ENCODE measurements at places on chromosomes 16 and 17.

DNA sequence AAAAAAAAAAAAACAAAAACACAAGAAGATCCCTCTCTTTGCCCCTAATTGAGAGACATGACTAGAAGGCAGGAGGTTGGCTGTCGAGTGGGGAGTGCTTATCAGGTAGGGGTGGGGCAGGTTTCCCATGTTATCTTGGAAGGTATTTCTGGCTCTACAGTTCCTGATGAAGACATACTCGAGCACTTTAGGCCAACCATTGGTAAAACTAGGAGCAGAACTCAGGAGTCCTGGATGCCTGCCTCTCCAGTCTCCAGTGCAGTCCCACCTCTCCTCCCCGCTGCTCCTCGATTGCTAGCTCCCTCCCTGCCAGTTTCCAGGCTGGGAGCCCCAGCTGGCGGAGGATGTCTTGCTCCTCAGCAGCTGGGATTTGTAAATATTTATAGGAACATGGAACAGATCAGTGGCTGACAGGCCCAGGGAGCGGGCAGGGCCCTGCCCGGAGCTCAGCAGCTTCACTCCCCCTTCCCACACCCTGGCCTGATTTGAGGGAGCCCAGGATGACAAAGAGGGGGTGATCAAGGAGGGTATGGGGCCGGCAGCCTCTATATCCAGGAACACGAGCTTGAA lies 11.4 kb upstream of the C1QL1 start:
- DNase-seq = no peak

DNA sequence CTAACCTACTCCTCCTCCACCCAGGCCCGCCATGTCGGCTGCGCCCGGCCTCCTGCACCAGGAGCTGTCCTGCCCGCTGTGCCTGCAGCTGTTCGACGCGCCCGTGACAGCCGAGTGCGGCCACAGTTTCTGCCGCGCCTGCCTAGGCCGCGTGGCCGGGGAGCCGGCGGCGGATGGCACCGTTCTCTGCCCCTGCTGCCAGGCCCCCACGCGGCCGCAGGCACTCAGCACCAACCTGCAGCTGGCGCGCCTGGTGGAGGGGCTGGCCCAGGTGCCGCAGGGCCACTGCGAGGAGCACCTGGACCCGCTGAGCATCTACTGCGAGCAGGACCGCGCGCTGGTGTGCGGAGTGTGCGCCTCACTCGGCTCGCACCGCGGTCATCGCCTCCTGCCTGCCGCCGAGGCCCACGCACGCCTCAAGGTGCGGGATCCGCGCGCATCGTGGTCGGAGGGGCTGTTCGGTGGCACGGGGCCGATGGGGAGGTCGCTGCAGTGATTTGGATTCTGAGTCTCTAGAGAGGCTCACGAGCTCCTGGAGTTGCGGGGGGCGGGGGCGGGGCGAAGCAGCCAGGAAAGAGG lies 878 bp downstream of the TRIM72 start:
- DNase-seq = no peak

GRCh38 chr16:53771655-53772497 lies 67.9 kb downstream of the FTO start:
- DNase-seq = no peak

DNA sequence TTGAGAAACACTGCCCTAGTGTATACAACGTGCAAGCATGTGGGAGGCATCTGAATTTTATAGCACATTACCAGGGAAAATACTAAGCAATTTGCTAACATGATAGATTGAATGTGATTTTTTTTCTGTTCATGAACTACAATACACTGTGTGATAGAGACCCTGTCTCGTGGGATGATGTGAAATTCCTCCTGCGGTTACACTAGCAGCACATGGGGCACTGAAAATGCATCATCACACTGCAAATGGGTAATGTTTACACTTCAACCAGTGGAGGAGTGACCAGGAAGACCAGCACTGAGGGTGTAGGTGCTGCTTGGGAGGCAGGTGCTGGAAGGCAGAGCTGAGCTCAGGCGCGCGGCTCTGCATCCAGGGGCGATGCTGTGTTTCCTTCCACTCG lies 28.8 kb downstream of the ORC6 start:
- DNase-seq = no peak

- DNase-seq = no peak
These were observed 14.7 kb downstream of the C17orf67 start for GRCh38 chr17:56819030-56819429.

DNA sequence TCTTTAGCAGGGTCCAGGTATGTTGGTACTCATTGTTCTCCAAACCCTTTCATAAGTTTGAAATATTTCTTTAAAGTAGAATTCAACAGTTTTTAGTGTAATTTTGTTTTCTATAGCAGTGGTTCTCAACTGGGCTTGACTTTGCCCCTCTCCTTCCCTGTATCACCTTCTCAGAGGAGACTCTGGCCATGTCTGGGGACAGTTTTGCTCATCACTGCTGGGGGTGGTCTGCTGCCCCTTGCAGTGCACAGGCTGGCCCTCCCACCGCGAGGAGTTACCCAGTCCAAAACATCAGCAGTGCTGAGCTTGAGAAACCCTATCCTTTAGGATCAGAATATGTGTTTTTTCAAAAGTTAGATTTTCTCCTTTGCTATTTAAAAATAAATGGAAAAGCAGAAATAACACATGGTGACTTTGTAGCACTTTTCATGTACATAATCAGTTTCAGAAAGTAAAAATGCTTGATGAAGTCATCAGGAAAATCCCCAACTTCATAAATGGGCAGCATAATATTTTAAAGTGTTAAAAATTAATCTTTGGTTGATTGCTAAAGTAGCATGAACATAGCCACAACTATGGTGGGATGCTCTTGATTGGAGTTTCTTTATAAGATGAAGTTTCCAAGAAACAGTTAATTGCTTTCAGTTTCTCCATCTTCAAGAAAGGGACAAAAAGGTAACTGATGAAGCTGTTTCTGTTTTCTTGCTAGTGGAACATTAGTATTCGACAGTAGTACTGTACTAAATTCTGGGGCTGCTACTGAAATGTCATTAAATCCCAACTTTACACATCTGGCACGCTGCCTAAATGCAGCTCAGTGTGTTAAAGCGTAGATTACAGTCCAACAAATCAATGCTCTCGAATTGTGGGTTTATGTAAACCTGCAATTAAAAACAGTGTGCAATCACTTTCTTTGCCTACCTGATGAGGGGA lies 70.3 kb downstream of the NETO2 start:
- DNase-seq = no peak

DNA sequence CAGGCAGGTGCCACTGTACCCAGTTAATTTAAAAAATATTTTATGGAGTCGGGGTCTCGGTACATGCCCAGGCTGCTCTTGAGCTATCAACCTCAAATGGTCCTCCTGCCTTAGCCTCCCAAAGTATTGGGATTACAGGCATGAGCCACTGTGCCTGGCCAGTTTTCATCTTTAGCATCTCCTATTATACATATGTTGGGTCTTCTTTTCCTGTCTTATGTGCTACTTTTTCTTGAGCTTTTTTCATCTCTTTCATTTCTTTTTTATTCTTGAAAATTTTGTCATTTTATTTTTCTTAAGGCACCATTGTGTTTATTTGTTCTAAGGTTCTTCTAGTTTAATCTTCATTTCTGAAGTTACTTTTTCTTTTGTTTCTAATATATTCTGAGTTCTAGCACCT lies 20.7 kb downstream of the BANP start:
- DNase-seq = no peak

DNA sequence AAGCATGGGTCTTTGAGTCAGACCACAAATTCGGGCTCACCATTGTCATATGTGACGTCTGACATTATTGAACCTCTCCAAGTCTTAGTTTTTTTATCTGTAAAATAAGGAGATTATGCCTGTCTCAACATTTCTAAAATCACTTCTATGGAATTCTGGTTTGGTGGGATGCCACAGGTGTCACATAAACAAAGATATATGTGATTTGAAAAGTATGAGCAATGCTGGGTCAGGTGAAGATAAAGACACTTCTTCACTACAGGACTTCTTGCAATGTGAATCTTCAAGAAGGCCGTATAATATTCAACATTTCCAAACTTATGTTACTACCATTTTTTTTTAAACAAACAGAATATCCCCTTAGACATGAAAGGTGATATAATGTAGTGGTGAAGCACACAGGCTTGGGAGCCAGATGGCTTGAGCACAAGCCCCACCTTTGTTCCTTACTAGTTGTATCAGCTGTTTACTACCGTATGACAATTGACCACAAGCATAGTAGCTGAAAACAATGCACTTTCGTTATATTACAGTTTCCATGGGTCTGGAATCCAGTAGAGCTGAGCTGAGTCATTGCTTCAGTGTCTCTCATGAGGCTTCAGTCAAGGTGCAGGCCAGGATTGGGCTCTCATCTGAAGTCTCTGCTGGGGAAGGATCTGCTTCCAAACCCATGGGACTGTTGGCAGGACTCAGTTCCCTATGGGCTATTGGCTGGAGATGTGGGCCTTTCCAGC lies 87.7 kb downstream of the UTP18 start:
- DNase-seq = no peak

- no peak for DNase-seq
These were observed 48.5 kb downstream of the IRF8 start for GRCh38 chr16:85947230-85948137.

DNA sequence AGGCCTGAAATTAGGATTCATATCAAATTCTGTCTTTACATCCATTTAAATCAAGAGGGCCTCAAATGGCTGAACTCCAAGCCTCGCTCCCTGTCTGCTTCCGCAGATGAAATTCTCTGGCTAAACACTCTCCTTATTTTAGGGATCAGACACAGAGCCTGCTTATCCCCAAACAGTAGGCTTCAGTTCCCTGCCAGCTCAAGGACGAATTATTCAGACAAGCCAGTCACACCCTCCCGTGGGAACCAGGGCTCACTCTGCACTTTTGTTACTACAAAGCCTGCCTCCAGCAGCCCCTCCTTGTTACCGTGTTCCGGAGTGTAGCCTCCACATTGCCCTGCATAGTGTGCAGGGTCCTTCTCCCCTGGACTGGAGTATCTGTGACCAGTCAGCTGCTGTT lies 46.6 kb upstream of the LCMT1 start:
- DNase-seq = no peak

GRCh38 chr16:3597676-3598075 lies 13.7 kb downstream of the SLX4 start:
- DNase-seq = no peak

DNA sequence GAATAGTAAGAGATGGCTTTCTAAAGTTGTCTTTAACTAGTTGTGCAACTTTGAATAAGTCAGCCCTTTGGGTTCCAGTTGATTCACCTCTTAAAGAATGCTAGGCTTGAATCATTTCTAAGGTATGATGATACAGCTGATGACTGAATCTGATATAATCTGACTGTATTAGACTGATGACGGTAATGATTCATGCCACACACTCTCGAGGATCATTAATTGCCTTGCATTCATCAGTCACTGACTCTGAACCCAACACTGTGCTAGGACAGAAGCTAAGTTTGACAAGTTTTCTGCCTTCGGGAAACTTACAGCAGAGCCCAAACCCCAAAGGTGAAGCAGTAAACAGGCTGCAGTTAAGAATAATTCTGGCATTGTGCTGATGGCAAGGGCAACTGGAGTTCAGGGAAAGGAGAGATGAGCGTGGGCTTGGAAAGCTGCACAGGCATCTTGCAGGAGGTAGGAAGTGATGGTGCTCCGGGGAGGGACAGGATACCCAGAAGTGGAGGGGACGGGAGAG lies 25.8 kb downstream of the ASIC2 start:
- no peak for DNase-seq

GRCh38 chr16:59688006-59688405 lies 953.9 kb upstream of the GOT2 start:
- no peak for DNase-seq

DNA sequence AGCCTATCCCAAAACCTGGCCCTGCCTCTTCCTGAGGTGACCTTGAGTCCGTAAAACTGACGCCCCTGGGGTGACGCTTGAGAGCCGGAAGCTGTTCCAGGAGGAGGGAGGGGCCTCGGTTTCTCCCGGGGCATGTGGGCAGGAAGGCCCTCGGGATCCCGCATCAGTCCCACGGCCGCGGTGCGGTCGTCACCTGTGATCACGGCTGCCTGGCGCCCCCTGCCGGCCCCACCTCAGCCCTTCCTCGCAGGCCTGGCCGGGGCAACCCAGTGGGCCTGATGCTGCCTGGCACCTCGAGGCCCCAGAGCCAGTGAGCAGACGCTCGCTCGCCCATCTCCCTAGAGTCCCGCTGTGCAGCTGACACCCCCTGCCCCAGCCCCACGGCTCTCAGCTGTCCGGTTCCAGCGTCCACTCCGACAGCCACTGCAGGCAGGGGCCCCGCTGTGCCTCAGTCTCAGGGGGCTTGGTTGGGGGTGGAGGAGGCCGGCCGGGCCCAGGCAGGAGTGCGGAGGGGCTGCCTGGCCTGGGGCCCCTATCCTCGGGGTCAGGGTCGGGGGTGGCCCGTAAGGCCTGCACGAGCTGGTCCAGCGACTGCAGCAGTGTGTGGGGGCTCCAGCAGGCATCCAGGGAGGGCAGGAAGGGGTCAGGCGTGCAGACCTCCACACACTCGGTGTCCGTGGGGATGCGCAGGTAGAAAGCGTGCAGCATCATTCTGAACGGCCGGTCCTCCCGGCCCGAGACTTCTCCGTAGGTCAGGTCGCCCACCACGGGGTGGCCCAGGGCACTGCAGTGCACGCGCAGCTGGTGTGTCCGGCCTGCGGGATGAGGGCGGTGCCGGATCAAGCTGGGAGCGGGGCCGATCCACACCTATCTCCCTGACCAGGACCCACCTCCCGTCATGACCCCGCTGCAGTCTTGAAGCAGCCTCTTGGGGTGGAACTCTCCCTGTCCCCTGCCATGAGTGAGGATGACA lies 2.3 kb downstream of the RPUSD1 start:
- no peak for DNase-seq

DNA sequence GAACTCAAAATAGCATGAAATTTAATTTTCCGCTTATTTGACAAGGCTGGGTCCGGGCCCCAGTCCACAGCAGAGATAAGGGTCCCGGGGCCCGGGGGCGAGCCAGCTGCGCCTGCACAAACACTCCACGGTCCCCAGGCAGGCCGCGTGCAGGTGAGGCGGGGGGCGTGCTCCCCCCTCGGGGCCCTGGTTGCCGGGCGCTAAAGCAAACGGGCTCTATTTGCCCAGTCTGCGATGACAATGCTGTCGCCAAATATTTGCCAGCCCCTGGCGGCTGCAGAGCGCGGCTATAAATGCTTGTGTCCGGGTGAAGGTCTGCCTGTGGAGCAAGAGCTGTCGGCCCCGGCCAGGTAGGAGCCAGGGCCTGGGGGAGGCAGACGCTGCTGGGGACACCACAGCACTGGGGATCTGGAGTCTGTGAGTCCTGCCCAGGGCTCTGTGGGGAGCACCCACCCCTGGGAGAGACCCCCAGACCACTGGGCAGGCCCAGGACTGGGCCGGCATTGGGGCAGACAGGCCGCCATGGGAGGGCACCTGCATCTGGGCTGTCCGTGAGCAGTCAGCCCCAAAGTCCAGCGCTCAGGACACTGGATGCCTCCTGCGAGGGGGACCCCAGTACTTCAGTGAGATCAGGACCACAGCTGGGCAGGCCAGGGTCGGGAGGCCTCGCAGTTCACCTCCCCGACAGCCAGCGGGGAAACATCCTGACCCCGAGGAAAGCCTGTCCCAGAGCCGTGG lies at the start of gene PERCC1:
TSS of gene PERCC1 (plus strand) at position 320 of the 738 bp plus-strand sequence. CDS start 1,516 bp downstream, outside the sequence.
- no peak for DNase-seq

DNA sequence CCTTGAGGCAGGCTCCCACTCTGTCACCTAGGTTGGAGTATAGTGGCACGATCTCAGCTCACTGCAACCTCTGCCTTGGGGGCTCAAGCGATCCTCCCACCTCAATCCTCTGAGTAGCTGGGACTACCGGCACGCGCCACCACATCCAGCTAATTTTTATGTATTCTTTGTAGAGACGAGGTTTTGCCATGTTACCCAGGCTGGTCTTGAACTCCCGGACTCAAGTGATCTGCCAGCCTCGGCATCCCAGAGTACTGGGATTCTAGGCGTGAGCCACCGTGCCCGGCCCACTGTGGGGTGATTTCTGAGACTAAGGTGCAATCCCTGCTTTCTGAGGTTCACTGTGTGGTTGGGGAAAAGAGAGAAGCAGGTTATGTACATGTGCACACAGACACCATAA lies 12.0 kb upstream of the SLC12A3 start:
- no peak for DNase-seq

GRCh38 chr17:18141210-18141803 lies 32.8 kb downstream of the MYO15A start:
- DNase-seq = no peak

All from NCI-H524 treated with DMSO at 0.1 percent for 48 hours (cell line).